ENCODE measurements at places on chromosomes 16 and 17. TPM values are rescaled to one million over a fixed set of nuclear protein-coding genes. Genes with fewer than 3 reads are reported as not detected.

GRCh38 chr17:56186222-56186786 is 33.0 kb downstream of the ANKFN1 start:
- DNase-seq = no peak

GRCh38 chr16:57394444-57394843 is 10.1 kb upstream of the CCL17 start:
- DNase-seq = no peak

KRTAP2-1 gene
- total RNA-seq = not detected

METRNL gene
- total RNA-seq = 9.9 TPM

DNA sequence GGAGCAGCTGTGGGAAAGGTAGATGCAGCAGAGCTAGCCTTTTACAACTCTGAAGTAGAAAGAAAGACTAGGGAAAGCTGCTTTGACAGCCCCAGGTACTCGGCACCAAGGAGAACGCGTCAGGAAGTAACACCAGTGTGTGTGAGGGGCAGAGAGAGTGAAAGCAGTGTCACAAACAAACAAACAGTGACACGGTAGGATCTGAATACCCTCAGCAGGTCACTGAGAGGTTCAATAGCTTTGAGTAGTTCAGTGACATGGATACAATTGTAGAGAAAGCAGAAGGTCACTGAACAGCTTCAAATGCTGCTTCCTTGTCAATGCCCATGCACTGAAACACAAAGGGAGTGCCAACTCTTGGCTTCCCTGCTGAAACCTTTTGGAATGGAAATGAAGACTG is 150.3 kb upstream of the C17orf78 start:
- no peak for DNase-seq

NEUROD2 gene
- total RNA-seq = not detected

AANAT gene
- total RNA-seq = not detected

- no peak for DNase-seq
Observed at GRCh38 chr16:87955302-87956097, 4.3 kb downstream of the BANP start.

YPEL2 gene
- total RNA-seq = 13.2 TPM

DNA sequence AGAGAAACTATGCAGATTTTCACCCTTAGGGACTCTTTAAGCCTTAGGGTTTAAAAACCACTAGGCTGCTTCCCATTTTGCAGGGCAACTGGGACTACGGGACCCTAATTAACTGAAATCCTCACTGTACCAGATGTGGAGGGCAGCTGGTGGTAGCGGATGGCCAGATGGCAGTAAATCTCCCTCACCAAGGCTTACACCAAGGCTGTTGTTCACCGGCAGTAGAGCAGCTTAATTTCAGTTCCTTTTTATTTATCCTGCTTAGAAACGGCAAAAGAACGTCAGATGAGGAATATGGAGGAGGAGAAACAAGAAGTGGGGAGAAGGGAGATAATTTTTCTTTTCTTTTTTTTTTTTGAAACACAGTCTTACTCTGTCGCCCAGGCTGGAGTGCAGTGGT is 6.5 kb downstream of the ABHD15 start:
- no peak for DNase-seq

- no peak for DNase-seq
Observed at GRCh38 chr17:27478901-27479538, 22.8 kb downstream of the KSR1 start.

FNDC8 gene
- not detected for total RNA-seq

DNA sequence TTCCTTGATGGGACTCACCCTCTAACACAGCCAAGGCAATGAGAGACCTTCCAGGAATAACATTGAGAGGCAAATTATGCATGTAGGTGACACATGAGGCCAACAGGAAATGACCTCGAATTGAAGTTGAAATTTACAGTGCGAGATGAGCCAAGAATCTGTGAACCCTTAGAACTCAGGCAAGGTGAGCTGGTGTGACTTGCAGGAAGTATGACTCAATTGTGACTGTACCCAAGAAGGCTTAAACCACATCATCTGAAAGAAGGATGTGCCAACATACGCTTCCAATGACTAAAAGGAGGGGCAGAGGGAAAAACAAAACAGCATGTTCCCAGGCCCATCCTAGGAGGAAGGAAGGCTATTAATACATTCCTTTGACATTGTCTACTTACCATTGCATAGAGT is 44.8 kb downstream of the PITPNC1 start:
- no peak for DNase-seq

- no peak for DNase-seq
Observed at GRCh38 chr16:87697792-87698191, 68.0 kb downstream of the KLHDC4 start.

DNA sequence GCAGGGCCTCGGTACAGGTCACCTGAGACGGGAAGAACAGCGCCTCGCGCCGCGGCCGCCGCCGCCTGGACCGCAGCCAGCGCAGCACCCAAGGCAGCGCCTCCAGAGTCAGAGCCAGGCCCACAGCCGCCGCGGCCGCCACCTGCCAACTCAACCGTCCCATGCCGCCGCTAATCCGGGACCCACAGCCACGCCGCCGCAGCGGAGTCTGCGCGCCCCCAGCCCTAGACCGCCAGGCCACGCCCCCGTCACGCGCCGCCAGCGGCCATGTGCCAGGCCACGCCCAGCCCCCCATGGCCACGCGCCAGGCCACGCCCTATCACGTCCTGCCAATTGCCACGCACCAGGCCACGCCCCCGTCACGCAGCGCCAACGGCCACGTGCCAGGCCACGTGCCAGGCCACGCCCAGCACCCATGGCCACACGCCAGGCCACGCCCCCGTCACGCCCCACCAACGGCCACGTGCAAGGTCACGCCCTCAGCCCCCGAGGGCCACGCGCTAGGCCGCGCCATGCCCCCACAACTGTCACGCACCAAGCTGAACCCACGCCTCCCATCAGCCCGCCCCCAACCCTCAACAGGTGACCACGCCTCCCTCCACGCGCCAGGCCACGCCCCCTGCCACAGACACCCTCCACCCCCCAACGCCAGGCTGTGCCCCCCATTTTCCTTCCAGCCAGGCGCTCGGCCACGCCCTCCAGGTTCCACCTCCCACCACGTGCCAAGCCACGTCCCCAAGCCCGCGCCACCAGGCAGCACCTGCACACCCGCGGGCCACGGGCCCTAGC is at the start of gene PLD6:
PLD6 (minus strand) TSS at position 210 of the 789 bp plus-strand sequence; CDS start at position 163, 47 bp downstream.
- DNase-seq = peak; percentile 92

MILR1 gene
- total RNA-seq = 2.1 TPM

FBXW10B gene
- 1.3 TPM for total RNA-seq

TMEM256 gene
- total RNA-seq = 76.4 TPM

TEKT5 gene
- not detected for total RNA-seq

MYH1 gene
- 2.3 TPM for total RNA-seq

HOXB1 gene
- not detected for total RNA-seq

DNA sequence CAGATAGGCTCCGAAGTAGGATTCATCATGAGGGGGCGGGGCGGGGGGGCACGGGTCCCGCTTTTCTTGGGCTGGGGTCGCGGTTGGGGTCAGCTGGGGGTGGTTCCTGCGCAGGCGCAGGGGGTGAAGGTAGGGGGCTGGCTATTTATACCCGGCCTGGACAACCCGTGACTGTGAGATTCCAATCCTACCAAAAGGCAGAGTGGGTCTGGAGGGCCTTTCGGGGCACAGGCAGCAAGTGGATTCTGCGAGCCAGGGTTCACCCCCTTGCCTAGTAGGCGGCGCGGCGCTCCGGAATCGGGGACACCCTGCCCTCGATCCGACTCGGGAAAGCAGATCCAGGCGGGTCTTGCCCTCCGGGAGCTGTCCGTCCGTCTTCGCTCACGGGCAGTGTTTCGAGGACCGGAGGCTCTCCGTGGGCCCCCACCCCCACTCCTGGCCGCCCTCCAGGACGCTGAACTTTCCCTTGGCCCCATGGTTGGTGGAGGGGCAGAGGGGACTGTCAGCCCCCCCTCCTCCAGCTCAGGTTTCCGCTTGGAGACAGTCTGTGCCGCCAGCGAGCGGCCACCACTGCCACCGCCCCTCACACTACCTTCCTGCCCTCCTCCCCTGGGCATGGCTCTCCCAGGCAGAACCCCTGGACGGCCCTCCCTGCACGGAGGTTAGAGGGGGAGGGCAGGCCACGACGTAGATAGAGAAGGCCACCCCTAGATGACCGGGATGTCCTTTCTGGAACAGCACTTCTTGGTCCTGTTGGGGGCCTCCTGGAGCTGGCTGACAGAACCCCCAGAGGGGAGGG is 634 bp downstream of the SLC2A4 start:
- DNase-seq = peak; percentile 48

- DNase-seq = no peak
Observed at GRCh38 chr17:77882481-77883212, 75.9 kb upstream of the TNRC6C start.

FBXL16 gene
- not detected for total RNA-seq

- DNase-seq = peak; percentile 8
Observed at GRCh38 chr16:27427538-27427937, 25.6 kb downstream of the IL21R start.

Measured in right lobe of liver (tissue), 6 donors.